ENCODE measurements at places on chromosomes 1 and 21.

DNA sequence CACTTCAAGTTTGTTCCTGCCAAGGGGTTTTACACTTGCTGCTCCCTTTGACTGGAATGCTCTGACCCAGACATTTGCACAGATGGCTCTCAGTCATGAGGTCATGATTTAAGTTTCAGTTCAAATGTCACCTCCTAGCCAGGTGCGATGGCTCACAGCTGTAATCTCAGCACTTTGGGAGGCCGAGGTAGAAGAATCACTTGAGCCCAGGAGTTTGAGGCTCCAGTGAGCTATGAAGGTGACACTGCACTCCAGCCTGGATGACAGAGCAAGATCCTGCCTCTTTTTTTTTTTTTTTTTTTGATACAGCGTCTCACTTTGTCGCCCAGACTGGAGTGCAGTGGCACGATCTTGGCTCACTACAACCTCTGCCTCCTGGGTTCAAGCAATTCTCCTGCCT is 4.5 kb upstream of the ZMYM4 start:
- DNase-seq = no peak

DNA sequence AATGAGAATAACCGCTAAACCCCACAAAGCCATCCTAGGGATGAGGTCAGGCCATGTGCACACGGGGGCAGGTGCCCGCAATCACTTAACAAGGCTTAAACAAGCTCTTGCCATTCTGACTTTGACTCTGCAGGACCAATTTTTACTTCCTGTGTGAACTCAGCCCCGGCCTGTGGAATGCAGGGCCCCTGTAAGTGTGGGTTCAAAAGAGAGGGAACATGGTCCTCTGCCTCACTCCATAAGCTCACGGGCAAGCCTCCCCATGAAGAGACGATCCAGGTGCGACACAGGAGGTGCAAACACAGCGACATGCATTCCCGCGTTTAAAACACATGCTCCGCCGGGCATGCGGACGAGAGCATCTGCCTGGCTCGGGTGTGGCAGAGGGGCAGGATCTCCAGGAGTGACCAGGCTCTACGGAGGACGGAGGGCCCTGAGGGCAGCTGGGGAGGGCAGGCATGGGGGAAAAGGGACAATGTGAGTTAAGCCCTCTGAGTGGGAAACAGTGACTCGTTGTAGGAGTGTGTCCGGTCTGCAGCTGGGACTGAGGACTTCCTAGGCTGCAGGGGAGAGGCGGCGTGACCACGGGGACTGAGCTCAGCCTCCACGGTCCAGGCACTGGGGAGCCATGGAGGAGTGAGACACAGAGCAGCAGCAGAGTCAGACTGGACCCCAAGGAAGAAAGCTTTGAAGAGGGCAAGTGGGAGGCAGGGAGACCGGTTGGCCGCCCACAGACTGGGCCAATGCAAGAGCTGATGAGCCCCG is 40.6 kb upstream of the AJAP1 start:
- no peak for DNase-seq

DNA sequence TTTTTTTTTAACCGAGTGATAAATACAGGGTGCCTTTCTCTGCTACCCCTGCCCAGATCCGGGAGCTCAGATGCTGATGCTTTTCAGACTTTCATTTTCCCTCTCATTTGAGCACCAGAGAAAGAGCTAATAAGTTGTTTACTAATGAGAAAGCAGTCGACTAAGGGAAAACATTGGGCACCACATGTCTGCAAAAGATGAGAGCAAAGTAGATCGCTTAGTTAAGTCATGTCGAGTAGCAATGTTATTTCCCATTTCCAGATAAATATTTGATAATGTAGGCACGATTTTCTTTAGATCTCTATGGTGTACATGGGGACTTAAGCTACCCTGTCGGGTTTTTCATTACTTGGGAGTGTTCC is 1.2 kb downstream of the PKN2 start:
- DNase-seq = no peak

GRCh38 chr1:55717111-55717510 is 501.9 kb upstream of the USP24 start:
- no peak for DNase-seq

DNA sequence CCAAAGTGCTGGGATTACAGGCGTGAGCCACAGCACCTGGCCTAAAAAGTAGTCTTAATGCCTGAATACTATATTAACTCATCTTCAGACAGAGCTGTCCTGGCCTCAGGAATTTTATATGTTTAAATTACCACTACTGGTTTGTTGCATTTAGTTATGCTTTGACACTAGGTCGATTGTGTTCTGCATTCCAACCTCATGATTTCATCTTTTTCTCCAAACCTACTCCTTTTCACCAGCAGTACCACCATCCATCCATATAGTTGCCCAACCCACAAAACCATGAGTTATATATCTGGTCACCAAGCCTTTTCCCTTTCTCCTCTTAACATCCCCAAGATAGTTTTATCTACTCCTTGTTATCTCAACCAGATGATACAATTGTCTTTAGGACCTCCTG is 22.6 kb downstream of the FMO5 start:
- DNase-seq = no peak

Measured in activated T-helper 1 cell treated with anti-CD3 and anti-CD28 coated beads, Interleukin-2, amount 50 U/mL, for 16 hours (primary cell).